ENCODE measurements at places on chromosomes 2 and 18.

DNA sequence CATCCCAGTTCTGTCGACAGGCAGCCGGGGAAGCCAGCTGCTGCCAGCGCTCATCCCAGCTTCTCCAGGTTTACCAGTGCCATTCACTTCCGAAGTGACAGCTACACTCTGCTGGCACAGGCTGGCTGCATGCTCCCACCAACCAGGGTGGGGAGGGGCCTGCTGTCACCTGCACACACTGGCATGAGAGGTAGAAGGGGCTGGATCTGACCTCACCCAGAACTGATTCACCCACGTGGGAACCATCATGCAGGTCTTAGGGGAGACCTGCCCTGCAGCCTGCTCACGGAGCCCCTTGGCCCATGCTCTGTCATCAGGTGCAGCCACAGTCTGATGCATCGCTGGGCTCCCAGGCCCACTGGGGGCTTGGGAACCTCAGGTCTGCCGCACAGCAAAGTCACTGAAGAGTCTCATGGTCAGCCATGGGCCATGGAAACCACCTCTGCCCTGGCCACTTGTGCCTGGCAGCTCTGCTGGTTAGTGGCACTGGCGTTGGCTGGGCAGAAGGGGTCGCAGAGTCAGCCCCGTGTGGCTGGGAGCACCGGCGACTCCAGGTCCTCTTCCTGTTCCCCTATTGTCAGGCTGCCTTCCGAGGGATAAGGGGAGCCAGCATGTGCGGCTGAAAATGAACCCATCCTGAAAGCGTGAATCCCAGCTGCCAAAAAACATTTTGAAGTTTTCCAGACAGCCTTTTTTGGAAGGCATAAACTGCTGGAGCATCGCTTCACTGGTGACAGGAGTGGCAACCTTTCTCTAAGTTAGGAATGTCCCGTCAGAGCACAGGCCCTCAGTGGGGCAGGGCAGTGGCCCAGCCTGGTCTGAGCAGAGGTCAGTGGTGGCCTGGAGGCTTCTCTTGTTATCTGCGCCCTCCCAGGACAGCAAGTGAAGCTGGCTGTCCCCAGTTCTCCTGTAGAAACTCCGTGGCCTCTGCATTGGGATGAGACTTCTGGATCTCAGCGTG lies 157.8 kb downstream of the SEPTIN10 start:
- no peak for DNase-seq

DNA sequence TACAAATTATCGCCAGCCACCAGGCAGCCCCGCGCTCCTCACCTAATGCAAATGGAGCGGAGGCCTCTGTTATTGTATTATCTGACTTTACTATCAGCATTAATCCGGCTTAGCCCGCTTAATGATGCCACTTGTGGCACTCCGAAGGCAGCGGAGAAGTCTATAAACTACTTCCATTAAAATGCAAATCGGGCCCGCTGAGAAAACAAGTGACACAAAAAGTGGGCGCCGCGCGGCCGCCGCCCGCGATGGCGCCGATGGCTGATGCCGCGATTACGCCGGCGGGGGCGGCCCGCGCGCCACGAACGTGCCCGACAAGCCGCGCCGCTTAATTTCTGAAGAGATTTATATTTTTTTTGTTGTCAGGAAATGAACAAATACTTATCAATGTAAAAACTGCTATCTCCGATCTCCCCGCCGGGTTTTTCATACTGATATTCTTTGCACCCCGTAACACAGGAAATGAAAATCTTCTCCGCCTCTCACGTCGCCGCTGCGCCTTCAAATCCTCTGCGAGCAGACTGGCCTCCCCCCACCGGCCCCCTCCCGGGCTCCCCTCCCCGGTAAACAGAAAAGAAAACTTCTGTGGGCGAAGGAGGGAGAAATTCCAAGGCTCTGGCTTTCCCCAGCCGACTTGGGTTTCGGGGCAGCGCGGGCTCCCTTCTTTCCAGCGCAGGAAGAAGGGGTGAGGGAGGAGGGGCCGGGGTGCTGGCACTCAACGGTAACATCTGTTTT lies 221.8 kb downstream of the INSIG2 start:
- DNase-seq: no peak

- no peak for DNase-seq
Measured at GRCh38 chr2:7858624-7859023, 823.2 kb upstream of the ID2 start.

DNA sequence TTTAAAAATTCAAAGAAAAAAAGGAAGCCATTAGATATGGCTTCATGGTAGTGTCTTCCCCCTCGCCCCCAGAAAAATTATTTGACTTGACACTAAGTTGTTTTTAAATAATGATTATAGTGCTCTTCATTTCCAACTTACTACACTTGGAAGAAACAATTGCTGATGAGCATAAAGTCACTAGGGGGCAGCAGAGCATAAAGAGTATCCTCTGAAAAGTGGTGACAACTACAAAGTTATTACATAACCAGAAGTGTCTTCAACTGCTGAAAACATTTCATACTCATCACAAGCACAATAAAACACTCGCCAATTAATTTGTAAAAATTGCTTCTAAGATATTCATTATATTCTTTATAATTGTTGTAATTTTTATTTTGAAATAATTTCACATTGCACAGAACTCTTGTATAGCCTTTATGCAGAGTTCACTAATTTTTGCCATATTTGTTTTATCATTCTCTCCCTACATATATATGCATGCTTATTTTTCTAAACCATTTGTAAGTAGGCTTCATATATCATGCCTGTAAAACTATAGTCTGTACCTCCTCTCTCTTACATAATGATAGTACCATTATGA lies 54.9 kb downstream of the EXOC6B start:
- DNase-seq: peak; percentile 12

DNA sequence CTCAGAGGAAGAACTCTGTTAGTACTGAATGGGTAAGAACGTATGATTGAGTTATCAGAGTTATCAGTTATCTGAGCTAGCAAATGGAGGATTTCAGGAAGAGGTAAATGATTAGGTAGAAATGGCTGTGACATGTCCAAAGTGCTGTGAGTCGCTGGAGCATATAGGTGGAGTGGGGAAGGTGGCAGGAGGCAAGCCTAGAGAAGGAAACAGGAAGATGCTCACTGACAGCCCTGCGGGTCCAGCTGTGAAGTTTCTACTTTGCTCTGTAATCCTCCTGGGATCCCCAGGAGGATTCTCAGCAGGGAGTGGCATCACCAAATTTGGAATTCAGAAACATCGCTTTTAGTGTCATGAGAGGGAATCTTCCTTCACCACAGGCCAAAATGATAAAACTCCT lies 52.0 kb downstream of the GYPC start:
- no peak for DNase-seq

- DNase-seq: no peak
Measured at GRCh38 chr2:104781151-104781550, 72.8 kb upstream of the POU3F3 start.

DNA sequence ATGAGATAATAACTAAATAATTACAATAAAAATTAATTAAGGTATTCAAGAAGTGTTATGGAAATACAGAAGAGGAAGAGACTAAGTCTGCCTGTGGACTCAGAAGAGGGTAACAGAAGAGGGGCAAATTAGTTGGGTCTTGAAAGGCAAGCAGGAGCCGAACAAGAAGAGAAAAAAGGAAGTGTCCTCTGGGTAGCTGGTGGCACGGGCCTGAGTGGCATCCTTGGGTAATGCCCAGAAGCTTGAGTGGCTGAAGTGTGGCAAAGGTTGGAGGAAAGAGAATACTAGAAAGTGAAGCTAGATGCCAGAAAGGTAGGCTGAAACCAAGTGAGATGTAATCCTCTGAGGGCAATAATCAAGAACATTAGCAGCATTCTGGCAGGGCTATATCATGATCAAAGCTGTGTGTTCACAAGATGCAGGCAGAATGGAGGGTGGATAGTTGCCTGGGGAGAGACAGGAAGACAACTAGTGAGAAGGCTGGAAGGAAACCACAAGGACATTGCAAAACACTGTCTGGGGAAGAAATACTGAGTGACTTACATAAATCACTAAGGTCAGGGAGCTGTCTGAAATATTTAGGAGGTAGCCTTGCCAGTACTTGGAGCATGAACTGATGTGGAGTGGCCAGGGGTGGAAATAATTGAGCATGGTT lies 16.2 kb downstream of the DOCK10 start:
- peak; percentile 89 for DNase-seq

DNA sequence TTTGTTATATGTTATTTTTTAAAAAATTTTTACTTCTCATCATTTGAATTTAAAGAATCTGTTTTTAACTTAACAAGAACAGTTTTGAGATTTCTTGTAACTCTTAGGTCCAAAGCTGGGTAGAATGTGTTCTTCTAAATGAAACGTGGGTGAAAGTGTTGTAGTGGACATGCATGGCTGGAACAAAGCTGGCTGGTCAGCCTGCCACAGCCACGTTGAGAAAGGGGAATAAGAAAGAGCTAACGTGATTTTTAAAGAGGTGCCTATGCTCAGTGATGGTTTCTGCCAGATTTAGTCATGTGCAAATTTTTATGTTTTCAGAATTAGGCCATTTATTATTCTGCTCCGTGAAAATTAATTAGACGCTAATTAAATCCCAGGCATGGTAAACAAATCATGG lies 203.9 kb upstream of the COL3A1 start:
- DNase-seq: no peak

DNA sequence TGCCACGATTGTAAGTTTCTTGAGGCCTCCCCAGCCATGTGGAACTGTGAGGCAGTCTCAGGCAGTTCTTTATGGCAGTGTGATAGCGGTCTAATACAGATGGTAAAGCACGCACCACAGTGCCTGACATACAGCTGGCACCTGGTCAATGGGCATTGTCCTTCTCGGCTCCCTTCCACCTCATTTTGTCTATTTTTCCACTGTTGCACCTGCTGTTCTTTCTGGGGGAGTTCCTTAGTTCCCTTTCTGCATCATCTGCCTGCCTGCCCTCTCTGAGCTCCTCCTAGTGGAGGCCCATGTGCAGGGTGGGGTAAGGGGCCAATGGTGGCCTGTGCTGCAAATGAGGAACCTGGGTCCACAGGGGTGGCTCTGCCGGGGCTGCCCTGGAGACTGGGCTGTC lies 157.6 kb downstream of the LPIN1 start:
- no peak for DNase-seq

DNA sequence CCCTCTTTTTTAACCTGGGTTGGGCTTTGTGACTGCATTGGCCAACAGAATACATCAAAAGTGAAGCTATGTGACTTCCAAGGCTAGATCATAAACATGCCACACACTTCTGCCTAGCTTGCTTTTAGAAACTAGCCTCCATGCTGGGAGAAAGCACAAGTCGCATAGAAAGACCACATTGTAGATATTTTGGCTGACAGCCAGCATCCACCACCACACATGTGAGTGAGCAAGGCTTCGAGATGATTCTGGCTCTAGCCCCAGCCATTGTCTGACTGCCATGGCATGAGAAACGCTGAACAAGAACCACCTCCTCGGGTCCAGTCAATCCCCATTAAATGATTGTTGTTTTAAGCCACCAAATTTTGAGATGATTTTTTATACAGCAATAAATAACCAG lies 66.8 kb upstream of the STPG4 start:
- no peak for DNase-seq

GRCh38 chr2:174697255-174697654 lies 67.0 kb downstream of the CHRNA1 start:
- no peak for DNase-seq

DNA sequence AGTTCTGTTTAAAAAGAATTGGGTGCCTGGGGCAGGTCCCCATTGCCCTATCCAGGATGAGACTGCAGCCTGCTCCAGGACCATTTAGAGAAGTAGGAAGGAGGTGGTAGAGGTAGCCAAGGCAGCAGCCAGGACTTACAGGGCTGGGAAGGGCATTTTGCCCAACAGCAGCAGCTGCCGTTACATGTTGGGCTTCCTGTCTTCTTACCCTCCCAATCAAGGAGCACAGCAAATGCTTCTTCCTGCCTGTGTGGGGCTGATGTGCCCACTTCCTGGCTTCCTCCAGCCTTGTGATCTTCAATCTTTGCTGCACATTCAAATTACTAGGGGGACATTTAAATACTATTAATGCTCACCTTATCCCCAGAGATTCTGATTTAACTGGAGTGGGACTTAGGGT lies 112.0 kb downstream of the QPCT start:
- no peak for DNase-seq

DNA sequence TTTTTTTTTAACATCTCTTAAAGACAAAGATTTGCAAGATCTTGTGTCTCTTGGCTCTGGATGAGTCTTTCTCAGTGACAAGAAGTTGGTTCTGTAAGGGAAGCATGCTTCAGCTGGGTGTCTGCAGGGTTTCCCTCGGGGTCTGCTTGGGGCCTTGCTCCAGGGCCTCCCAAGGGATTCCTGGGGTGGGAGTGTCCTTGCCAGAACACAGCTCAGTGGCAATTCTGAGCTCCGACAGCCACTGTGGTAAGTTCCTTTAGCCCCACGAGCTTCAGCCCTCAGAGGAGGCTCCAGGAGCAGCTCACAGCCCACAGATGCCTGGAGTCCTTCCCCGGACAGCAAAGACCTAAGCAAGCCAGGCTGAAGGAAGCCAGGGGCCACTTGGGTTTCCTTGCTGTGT lies 52.4 kb downstream of the EMX1 start:
- DNase-seq: no peak

- DNase-seq: no peak
Measured at GRCh38 chr2:179825494-179825893, 35.9 kb downstream of the ZNF385B start.

DNA sequence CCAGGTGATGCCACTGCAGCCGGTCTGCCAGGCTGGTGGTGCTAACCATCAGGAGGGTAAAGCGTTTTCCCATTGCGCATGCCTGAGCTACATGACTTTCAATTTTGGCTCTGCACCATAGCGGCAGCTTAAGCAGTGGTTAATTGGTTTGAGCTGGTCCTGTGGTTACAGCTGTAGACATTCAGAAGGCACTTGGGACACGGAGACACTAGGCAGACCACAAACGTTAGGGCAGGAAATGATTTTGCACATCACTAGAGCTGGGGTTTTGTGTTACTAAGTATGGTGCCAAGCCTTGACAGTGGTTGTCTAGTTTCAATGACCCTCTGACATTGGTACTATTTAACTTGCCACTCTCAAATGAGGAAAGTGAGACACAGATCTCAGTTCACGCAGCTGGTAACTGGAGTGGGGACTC lies 28.9 kb upstream of the CNOT11 start:
- DNase-seq: no peak

DNA sequence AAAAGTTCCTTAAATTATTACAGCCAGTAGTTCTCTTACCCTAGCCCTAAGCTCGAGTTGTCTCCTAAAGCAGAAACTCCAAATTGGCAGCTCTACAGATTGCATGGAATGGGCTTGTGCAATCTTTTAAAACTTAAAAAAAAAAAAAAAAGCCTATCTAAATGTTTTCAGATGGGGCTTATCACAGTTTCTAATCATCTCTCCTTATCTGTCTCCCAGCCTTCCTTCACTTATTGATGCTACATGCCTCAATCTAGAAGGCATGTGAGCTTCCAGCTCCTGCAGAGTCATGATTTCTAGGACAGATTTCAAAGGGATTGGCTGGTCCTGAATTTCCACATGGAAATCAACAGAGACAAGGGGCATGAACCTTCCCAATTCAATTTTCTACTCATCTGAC lies 33.1 kb upstream of the PELI1 start:
- DNase-seq: no peak

GRCh38 chr18:5574843-5575242 lies 31.0 kb upstream of the EPB41L3 start:
- DNase-seq: no peak
